ENCODE measurements at places on chromosomes 7 and 10. TPM values are rescaled to one million over a fixed set of nuclear protein-coding genes. Genes with fewer than 3 reads are reported as not detected.

- DNase-seq, result no peak
Observed at GRCh38 chr10:4824791-4825310, 1.2 kb upstream of the AKR1E2 start.

DNA sequence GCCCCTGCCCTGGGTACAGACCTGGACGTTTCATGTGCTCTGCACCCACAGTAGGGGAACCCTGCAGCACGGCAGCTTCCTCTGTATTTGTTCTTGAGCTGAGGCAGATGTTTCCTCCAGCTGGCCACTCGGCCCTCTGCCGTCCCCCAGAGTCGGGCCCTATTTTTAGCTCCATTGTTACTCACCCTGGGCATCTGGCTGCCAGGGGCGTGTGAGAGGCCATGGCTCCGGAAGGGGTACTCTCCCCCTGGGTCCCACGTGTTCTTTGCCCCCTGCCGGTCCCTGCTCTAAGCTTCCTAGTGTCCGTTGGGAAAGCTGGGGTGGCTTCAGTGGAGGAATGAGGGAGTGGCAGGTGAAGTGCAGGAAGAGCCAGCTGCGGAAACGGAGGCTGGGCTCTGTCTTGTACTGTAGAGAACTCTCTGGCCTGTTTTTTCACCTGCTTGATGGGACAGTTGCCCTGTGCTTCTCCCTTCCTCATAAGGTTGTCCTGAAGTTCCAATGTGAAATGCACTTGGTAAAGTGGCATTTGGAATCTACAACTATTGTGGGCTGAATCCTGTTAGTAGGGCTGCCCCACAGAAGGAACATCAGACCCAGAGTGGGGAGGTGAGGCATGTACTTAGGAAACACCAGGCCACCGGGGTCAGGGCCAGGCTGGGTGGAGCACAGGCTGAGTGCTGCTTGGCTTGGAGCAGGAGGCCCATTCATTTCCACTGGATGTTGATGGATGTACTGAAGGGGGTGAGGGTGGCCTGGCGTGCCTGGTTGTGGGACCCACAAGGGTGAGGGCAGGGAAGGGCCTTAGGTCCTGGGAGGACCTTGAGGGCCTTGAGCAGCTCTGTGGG is 30.6 kb downstream of the PALD1 start:
- DNase-seq, result peak; percentile 26

DNA sequence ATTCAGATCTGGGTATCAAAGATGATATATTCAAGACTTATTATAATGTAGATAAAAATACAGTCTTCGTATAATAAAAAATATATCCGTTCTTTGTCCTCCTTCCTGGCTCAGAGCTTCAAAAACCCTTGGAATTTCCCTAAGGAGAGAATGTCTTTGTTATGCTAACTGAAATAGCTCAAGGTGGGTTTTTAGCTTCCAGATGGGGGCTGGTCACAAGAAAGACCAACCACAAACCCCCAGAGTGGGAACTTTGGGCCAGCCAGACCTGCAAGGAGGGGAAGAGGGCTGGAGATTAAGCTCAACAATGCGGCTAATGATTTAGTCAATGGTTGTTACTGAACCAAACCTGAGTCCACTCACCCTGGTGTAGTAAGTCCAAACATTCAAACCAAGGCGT is 196.4 kb downstream of the SDHAF3 start:
- peak; percentile 25 for DNase-seq

- DNase-seq, result no peak
Observed at GRCh38 chr10:96637709-96638108, 50.9 kb upstream of the TM9SF3 start.

GRCh38 chr10:99912041-99912440 is 97.7 kb downstream of the DNMBP start:
- no peak for DNase-seq

DNA sequence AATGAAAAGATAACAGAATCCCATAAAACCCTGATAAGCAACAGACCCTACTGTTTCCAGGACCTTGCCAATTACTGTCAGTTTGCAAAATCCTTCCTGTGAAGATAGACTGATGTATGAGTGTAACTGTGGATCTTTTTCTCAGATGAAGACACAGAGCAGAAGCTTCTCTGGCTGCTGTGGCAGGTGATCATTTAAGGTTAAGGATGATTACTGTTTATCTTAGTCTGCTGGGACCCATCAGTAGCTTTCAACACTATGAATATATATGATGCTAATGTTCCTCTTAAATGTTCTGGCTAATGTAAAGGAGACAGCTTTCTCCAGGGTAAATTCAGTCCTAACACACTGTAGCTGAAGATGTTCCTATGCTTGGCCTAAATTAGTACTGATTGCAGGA is 56.0 kb upstream of the CTTNBP2 start:
- no peak for DNase-seq

GRCh38 chr10:70582793-70583668 is 19.5 kb downstream of the PRF1 start:
- DNase-seq, result peak; percentile 6

DNA sequence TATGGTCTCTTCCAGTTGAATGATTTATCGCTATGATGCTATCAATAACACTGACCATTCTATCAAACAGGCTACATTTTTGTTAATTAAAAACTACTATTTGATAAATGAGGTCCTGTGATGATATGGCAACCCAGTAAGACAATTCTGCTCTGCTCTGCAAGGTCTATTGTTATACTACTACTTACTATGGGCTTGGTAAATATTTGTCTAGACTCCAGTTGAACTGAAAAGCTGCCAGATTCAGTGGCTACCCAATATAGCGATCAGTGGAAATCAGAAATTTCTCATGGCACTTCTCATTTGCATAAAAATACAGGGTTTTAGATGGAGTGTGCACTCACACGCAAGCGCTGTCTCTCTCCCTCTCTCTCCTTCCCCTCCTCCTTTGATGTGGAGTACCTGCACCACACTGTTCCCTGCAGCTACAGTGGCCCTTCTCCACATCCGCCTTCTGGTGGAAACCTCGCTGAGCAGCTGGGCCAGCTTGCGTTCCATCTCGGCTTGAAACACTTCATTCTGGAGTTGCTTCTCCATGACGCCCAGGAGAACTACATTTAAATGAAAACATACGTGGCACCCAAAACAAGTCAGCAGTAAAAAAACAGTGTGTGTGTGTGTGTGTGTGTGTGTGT is 77.9 kb downstream of the KIAA1549 start:
- DNase-seq, result no peak

GRCh38 chr7:116236020-116236630 is 25.8 kb downstream of the TES start:
- DNase-seq, result peak; percentile 16

DNA sequence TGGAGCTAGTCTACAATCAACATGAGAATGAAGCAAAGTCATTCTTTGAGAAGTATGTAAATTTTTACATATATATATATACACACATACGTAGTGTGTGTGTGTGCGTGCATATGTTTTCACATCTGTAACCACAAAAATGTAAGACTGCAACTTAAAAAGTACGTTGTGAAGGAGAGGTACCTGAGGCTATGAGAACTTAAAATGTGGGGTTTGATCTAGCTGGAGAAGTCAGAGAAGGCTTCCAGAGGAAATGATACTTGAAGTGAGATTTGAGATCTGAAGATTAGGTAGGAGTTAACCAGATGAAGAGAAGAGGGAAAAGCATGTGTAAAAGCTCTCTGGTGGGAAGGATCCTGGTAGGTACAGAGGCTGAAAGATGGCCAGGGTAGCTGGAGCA is 5.8 kb downstream of the TAF5 start:
- no peak for DNase-seq

DNA sequence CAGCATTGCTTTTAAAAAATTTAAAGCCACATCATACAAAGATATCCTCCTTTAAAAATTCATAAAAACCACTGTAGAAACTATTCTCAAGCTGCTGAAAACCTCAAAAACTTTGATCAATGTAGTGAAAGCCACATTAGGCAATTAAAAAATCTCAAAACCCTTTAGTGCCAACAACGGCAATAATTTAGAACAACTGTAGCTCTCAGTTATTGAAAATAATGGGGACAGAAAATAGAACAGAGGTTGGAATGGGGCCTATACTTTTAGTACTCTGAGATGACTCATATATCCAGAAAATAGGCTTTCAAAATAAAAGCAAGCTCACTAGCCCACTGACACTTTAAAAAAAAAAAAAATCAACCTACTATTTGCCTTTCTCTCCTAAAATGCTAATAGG is 87.5 kb downstream of the GSAP start:
- no peak for DNase-seq

DNA sequence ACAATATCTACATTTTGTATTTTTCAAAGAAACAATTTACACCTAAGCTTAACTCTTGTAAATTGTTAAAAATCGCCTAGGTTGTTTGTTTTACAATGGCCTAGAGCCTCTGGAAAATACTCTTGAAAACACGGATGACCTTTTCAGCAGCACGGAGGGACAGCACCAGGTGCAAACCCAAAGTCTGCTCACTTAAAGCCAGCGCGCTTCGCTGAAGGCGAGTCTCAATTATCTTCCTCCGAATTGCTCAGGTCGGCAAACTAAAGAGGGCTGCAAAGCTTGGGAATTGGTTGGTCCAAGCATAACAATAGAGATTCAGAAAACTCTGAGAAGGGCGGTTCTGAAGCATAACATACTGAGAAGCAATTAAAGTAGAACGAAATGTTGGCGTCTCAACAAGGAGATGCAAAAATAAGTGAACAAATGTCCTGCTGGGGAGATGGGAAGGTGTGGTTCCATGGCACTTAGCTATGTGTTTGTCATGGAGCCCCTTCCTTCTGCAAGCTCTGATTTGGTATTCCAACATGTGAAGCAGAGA is 139.9 kb upstream of the PITRM1 start:
- DNase-seq, result peak; percentile 26

DNA sequence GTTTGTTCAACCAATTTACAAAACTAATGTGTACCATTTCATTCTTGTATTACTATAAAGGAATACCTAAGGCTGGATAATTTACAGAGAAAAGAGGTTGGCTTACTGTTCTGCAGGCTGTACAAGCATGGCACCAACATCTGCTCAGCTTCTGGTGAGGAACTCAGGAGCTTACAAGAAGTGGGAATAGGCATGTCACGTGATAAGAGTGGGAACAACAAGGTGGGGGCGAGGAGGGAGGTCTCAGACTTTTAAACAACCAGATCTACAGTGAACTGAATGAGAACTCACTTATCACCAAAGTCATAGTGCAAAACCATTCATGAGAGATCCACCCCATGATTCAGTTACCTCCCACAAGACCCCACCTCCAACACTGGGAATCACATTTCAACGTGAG is 1178.0 kb downstream of the REEP3 start:
- no peak for DNase-seq

GRCh38 chr7:69819333-69819705 is 221.0 kb downstream of the AUTS2 start:
- no peak for DNase-seq

GRCh38 chr10:44628921-44629320 is 244.0 kb upstream of the CXCL12 start:
- DNase-seq, result no peak

- no peak for DNase-seq
Observed at GRCh38 chr10:15545884-15546283, 173.8 kb downstream of the ITGA8 start.

DNA sequence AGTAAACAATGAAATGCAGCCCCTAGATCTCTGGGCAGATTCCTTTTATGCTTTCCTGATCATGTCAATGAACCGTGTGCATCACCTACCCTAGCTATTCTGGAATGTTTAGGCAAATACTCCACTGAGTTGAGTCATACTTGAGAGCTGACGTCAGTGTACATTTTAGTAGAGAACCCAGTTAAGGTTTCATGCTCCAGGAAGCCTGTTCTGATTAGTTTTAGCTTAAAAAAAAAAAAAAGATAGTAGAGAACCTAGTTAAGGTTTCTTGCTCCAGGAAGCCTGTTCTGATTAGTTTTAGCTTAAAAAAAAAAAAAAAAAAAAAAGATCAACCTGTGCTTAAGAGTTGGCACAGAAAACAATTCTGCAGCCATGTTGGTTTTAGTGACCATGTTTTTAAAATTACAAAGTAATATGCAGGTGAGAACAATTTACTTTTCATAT is 3.7 kb upstream of the MCU start:
- no peak for DNase-seq

DNA sequence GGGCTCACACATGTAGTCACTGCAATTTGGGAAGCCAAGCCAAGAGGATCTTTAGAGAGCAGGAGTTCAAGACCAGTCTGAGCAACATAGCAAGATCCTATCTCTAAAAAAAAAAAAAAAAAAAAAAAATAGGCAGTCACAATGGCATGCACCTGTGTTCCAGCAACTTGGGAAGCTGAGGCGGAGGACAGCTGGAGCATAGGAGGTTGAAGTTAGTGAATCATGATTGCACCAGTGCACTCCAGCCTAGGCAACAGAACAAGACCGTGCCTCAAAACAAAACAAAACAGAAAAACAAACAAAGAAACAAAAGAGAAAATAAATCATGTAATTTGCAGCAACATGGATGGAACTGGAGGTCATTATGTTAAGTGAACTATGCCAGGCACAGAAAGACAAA is 33.6 kb upstream of the BICC1 start:
- DNase-seq, result no peak

DNA sequence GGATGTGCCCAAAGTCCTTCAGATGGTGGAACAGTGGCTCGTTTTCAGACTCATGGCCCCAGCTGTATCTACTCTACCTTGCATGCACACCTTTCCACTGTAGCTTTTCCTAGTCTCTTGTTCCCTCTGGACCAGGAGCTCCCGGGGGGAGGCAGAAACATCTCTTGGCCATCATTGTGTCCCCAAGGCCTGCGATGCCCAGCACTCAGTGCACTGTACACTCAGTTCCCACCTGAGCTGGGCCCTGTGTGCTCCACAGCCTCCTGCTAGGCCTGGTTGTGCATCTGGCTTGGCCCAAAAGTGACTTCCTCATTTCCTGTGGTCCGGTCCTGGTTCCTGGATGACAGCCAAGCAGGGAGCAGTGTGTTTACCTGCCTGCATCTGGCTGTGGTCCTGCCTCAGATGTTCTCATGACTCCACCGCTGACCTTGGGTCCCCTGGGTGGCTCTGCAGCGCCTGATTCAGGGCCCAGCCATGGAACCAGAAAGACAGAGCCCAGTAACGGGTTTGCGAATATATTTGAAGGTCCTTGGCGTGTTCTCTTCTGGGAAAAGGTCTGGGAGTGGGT is 9.9 kb upstream of the DOCK1 start:
- DNase-seq, result no peak

GRCh38 chr10:48414160-48414559 is 107.7 kb downstream of the MAPK8 start:
- no peak for DNase-seq

Gene PRSS1
- 14.8 TPM for total RNA-seq

Gene AEBP1
- 55.5 TPM for total RNA-seq

Gene KCND2
- 4.6 TPM for total RNA-seq

Gene SPDYE1
- total RNA-seq, result not detected

Gene SSC4D
- 27.9 TPM for total RNA-seq

Gene GIMAP5
- 0.46 TPM for total RNA-seq

Gene SFRP5
- total RNA-seq, result 2.4 TPM

Gene IKZF5
- 13.2 TPM for total RNA-seq

Gene TAS2R38
- 0.16 TPM for total RNA-seq
